A549 treated with Hydrocortisone at 1 μM for 4 hours (cell line): ENCODE measurements at places on chromosomes 12 and 14. TPM values are rescaled to one million over a fixed set of nuclear protein-coding genes. Genes with fewer than 3 reads are reported as not detected.

B3GNT4 gene
- total RNA-seq: 0.62 to 0.86 TPM (median 0.79 TPM) in 5 replicates

LGR5 gene
- 0.02 TPM in 1 of 5 replicates, not detected in the others for total RNA-seq

EPS8 gene
- total RNA-seq: 40.8 to 55.7 TPM (median 47.9 TPM) in 5 replicates

PROX2 gene
- not detected in 5 replicates for total RNA-seq

SMIM41 gene
- not detected in 5 replicates for total RNA-seq

ITFG2 gene
- total RNA-seq: 13.3 to 16.5 TPM (median 14.6 TPM) in 5 replicates

GLT8D2 gene
- total RNA-seq: 0.20 to 0.44 TPM (median 0.23 TPM) in 5 replicates

SIX4 gene
- 1.1 to 3.1 TPM (median 2.8 TPM) in 5 replicates for total RNA-seq

KRT71 gene
- total RNA-seq: 0.05 TPM in 1 of 5 replicates, not detected in the others

MYO1A gene
- total RNA-seq: 0.21 to 0.40 TPM (median 0.23 TPM) in 5 replicates

APEX1 gene
- total RNA-seq: 249 to 284 TPM (median 257 TPM) in 5 replicates

HOXC10 gene
- 2.6 to 3.1 TPM (median 2.9 TPM) in 5 replicates for total RNA-seq

CGRRF1 gene
- total RNA-seq: 17.1 to 24.4 TPM (median 21.6 TPM) in 5 replicates

PTPRB gene
- 0.48 to 1.1 TPM (median 0.69 TPM) in 5 replicates for total RNA-seq

CCDC38 gene
- 0.07 to 0.30 TPM (median 0.14 TPM) in 5 replicates for total RNA-seq

RTL1 gene
- 0.14 to 0.29 TPM (median 0.28 TPM) in 5 replicates for total RNA-seq

CLMN gene
- 5.0 to 7.4 TPM (median 6.0 TPM) in 5 replicates for total RNA-seq

SMCO2 gene
- 0.25 TPM in 1 of 5 replicates, not detected in the others for total RNA-seq

GSG1 gene
- 0.39 to 1.0 TPM (median 0.62 TPM) in 5 replicates for total RNA-seq

NEUROD4 gene
- not detected in 5 replicates for total RNA-seq

TMEM117 gene
- 1.2 to 2.2 TPM (median 1.7 TPM) in 5 replicates for total RNA-seq

KCNH3 gene
- 1.7 to 3.3 TPM (median 2.1 TPM) in 5 replicates for total RNA-seq

ASCL1 gene
- total RNA-seq: 0.03 TPM in 1 of 5 replicates, not detected in the others

HNRNPC gene
- total RNA-seq: 745 to 1,119 TPM (median 806 TPM) in 5 replicates

AKAP5 gene
- total RNA-seq: 0.29 to 0.48 TPM (median 0.35 TPM) in 5 replicates

GDF3 gene
- total RNA-seq: not detected in 5 replicates

SDR9C7 gene
- 0.06 TPM in 1 of 5 replicates, not detected in the others for total RNA-seq

KLHDC1 gene
- 0.24 to 0.51 TPM (median 0.36 TPM) in 5 replicates for total RNA-seq
